ENCODE measurements at places on chromosomes 4 and X.

GRCh38 chrX:15683193-15683592 lies 18.6 kb upstream of the CLTRN start:
- H3K27me3 ChIP-seq, result no peaks in the 10 kb centered on the region
- H3K36me3 ChIP-seq, result no peaks in the 10 kb centered on the region
- no peaks in the 10 kb centered on the region for H3K4me1 ChIP-seq
- no peak overlapping the region for H3K4me3 ChIP-seq
- DNase-seq, result no peak

- H3K27ac ChIP-seq, result no peak overlapping the region
- H3K36me3 ChIP-seq, result no peaks in the 10 kb centered on the region
- no peaks in the 10 kb centered on the region for H3K4me1 ChIP-seq
These were observed 100.8 kb downstream of the SHROOM3 start for GRCh38 chr4:76535603-76536372.

- peaks cover 91% of the 10 kb centered on the region for H3K36me3 ChIP-seq
- DNase-seq, result no peak
- H3K4me3 ChIP-seq, result no peak overlapping the region
- H3K4me1 ChIP-seq, result peaks cover 28% of the 10 kb centered on the region
- no peak overlapping the region for H3K27ac ChIP-seq
These were observed 49.6 kb downstream of the JADE1 start for GRCh38 chr4:128858879-128859671.

GRCh38 chr4:113327494-113327893 lies 278.0 kb downstream of the ANK2 start:
- H3K4me3 ChIP-seq, result no peak overlapping the region
- no peaks in the 10 kb centered on the region for H3K27me3 ChIP-seq
- DNase-seq, result no peak
- no peaks in the 10 kb centered on the region for H3K4me1 ChIP-seq
- no peak overlapping the region for H3K27ac ChIP-seq
- no peaks in the 10 kb centered on the region for H3K36me3 ChIP-seq

DNA sequence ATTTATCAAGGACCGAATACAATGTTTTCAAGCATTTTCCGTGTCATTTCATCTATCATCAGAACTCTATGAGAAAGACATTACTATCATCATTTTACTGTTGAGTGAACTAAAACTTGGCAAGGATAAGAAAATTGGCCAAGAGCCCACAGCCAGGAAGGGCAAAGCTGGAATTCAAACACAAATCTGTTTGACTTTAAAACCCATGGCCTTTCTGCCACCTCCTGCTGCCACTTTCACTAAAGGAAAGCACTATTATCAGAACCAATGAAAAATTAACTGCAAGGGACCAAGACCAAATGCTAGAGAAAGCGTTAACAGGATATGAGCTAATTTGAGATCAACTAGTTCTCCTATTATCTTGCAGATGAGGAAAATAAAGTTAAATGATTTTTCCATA lies 2759.2 kb downstream of the ARAP2 start:
- H3K27me3 ChIP-seq, result no peaks in the 10 kb centered on the region
- H3K4me3 ChIP-seq, result no peak overlapping the region
- no peak overlapping the region for H3K27ac ChIP-seq
- no peaks in the 10 kb centered on the region for H3K4me1 ChIP-seq
- no peak for DNase-seq

DNA sequence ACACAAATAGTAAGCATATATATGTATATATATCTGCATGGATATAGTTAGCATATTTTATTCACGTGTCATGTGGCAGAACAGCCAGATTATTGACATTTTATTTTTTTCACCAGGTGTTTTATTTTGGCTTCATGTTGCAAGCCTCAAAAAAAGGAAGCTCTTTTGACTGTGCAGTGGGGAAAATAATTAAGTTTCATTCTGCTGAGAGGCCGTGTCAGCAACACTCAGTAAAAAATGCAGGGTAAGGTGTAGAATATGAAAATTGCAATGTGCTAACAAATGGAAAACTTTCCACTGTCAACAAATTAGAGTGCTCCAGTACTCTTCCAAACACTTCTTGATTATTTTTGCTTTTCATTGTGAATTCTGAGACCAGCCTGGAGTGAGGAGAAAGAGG lies 511.5 kb downstream of the GLUD2 start:
- H3K4me3 ChIP-seq, result no peak overlapping the region
- H3K27me3 ChIP-seq, result no peaks in the 10 kb centered on the region
- H3K36me3 ChIP-seq, result no peaks in the 10 kb centered on the region
- no peak overlapping the region for H3K27ac ChIP-seq
- H3K4me1 ChIP-seq, result no peaks in the 10 kb centered on the region
- no peak for DNase-seq

- H3K36me3 ChIP-seq, result no peaks in the 10 kb centered on the region
- H3K27ac ChIP-seq, result no peak overlapping the region
- H3K4me3 ChIP-seq, result no peak overlapping the region
- H3K4me1 ChIP-seq, result no peaks in the 10 kb centered on the region
These were observed 365.0 kb upstream of the RASGEF1B start for GRCh38 chr4:81836716-81837115.

DNA sequence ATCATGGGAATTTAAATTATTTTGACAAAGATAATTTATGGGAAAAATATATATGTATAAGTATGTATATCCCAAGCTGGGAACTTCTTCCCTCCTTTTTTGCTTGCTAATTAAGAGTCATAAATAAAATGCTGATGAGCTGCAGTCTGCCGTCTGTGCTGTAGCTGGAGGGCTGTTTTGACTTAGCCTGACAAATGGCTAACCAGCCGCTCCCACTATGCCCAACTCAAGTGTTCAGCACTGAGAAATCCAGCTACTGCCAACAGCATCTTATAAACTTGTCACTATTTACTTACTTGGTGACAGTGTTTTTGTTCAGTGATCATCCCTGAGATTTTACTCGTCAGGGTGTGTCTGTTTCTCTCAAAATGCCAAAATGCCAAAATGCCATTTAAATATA lies 171.2 kb upstream of the PGRMC2 start:
- no peak for DNase-seq
- no peaks in the 10 kb centered on the region for H3K36me3 ChIP-seq
- H3K27me3 ChIP-seq, result no peaks in the 10 kb centered on the region
- peaks cover 10% of the 10 kb centered on the region for H3K4me1 ChIP-seq
- H3K27ac ChIP-seq, result no peak overlapping the region

DNA sequence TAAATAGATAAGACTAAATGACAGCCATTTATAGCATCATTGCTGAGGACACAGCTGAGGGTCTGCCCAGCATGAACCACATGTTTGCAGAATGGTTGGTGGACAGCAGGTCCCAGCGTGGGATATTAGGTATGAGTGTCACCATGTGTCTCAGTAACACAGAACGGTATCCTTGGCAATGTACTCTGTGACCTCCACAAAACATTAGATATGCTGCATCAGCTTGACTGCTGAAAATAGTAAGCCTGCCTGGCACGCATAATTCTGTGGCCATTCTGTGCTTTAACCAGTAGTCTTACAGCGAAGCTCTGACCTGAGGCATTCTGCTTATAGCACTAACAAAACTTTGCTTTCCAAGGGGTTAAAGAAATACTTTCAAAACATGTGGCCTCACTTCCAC lies 32.0 kb downstream of the LIMCH1 start:
- no peak for DNase-seq
- peaks cover 18% of the 10 kb centered on the region for H3K4me1 ChIP-seq
- H3K36me3 ChIP-seq, result no peaks in the 10 kb centered on the region
- no peaks in the 10 kb centered on the region for H3K27me3 ChIP-seq
- H3K27ac ChIP-seq, result no peak overlapping the region

DNA sequence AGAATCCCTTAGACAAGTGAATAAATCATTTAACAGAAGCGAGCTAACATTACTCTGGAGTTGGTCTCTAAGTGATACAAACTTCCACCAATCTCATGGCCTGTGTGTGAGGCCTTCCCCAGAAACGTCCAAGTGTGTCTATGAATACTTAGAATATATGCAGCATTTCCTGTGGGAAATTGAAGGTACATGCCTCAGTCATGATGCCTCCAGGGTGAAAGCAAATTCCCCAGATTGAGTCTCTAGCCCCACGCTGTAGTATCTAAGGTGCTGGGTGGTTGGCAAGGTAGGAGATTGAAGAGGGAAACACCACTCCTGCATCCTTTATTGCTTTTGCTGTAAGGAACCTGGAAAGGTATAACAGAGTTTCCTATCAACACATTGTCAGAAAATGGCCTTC lies 113.8 kb downstream of the IL13RA2 start:
- H3K36me3 ChIP-seq, result no peaks in the 10 kb centered on the region
- no peaks in the 10 kb centered on the region for H3K27me3 ChIP-seq
- H3K4me1 ChIP-seq, result no peaks in the 10 kb centered on the region
- H3K4me3 ChIP-seq, result no peak overlapping the region
- H3K27ac ChIP-seq, result no peak overlapping the region

DNA sequence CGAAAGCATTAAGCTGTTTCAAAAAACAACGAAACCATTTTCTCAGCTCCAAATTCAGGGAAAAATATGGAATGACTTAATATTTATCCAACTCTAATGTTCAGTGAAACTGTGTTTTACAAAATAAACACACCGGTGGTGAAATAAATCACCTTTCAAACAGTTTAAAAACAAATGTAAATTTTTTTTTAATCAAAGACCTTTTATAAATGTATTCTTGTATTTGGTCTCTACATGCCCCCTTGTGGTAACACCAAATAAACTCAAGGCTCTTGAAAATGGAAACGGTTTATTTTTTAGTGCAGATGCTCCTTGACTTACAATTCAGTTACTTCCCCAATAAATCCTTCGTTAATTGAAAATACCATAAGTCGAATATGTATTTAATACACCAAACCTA lies 45.8 kb upstream of the ITM2A start:
- peak overlapping the region; percentile 27 for H3K4me3 ChIP-seq
- H3K27ac ChIP-seq, result no peak overlapping the region
- no peak for DNase-seq
- no peaks in the 10 kb centered on the region for H3K4me1 ChIP-seq

- H3K4me3 ChIP-seq, result no peak overlapping the region
- DNase-seq, result no peak
These were observed 106.7 kb upstream of the GUCY1A1 start for GRCh38 chr4:155559915-155560314.

GRCh38 chr4:55014876-55015275 lies 110.5 kb downstream of the KDR start:
- H3K36me3 ChIP-seq, result no peaks in the 10 kb centered on the region
- H3K27ac ChIP-seq, result no peak overlapping the region
- no peak for DNase-seq
- no peak overlapping the region for H3K4me3 ChIP-seq

GRCh38 chr4:16894406-16894805 lies 4.0 kb downstream of the LDB2 start:
- no peak for DNase-seq
- peaks cover 22% of the 10 kb centered on the region for H3K4me1 ChIP-seq
- H3K27me3 ChIP-seq, result no peaks in the 10 kb centered on the region
- H3K36me3 ChIP-seq, result no peaks in the 10 kb centered on the region
